GM23248 (cell line): ENCODE measurements at places on chromosomes 12 and 14.

DNA sequence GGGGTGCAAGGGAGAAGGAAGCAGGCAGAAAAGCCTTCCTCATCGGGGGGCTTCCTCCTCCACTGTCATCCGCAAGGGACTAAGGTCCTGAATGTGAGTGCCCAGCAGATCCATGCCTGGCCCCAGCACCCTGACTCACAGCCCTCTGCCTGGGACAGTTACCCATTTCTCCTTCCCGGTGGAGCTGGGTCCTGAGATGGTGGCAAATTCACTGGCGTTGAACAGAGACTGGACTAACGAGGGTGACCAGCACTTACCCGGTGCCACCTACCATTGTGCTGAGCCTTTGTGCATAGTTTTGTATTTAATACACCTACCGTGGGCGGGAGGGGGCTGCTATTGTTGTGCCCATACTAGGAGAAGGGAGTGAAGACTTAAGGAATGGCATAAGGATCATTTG lies 30.9 kb upstream of the PLEKHG6 start:
- DNase-seq = peak; percentile 51

DNA sequence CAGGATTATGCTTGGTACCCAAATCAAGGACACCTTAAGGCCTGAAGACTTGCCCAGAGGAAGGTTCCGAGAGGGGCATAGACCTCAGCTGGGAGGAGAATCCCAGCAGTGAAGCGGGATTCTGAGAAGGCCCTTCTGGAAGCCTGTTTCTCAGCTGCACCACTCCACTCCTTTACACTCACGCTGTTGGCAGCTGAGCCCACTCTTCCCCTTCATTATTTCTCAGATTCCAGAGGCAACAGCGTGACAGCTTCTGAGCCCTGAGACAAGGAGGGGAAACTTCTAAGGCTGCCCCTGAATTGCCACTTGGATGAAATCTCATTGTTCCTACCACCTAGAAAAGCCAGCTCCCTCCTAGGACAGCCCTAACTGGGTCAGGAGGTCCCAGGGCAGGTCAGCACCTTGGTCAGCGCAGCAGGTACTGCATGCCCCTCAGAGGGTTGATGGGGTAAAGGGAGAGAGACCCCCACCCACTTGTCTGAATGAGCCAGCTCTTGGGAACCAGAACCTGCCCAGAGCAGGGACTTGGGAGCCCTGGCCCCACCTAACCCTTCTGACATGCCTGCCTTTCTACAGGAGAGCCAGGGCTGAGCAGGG lies 53.9 kb downstream of the ISCA2 start:
- no peak for DNase-seq

GRCh38 chr12:92506460-92506859 lies 196.3 kb upstream of the PLEKHG7 start:
- no peak for DNase-seq

GRCh38 chr12:87338681-87339080 lies 690.5 kb downstream of the C12orf50 start:
- no peak for DNase-seq

GRCh38 chr12:41739066-41739465 lies 405.6 kb downstream of the GXYLT1 start:
- no peak for DNase-seq

DNA sequence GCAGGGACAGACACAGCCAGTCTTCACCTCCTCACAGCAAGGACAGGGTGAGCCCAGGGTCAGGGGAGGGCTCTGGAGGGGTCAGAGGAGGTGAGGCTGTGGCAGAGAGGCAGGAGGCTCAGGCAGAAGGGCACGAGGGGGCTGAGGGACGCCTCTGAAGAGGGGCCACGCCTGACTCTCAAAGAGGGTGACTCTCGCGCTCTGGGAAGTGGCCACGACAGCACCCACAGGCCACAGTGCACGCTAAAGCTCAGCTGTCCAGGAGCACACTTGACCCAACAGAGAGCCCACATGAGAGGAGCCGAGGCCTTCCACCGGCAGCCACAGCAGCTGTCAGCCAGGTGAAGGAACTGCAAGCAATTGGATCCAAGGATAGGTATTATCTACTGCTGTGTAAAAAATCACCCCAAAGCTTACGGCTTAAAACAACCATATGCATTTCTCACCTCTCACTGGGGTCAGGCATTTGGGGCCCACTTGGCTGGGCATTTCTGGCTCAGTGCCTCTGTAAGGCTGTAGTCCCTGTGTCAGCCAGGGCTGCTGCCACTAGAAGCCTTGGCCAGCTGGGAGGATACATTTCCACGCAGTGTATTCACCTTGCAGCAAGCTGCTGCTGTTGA lies 27.8 kb downstream of the SLC6A12 start:
- no peak for DNase-seq
